CD4-positive, alpha-beta T cell treated with Interleukin-10 for 1 hour (primary cell): ENCODE measurements at places on chromosomes 13 and 19.

- DNase-seq = peak; percentile 58
These were observed 13.4 kb upstream of the SIGLEC12 start for GRCh38 chr19:51514866-51515481.

DNA sequence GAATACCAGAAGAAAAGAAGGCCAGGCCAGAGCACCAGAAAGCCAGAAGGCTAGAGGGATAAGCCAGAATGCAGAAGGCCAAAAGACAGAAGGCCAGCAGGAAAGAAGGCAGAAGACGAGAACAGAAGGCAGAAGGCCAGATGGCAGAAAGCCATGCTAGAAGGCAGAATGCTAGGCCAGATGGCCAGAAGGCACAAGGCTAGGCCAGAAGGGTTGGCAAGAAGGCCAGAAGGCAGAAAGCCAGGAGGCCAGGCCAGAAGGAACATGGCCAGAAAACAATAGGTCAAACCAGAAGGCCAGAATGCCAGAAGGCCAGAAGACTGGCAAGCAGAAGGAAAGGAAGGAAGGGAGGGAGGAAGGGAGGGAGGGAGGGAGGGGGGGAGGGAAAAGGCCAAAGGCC, 188.8 kb downstream of the TUBA3C start:
- DNase-seq = no peak

GRCh38 chr13:28743020-28743419, 24.2 kb upstream of the SLC46A3 start:
- DNase-seq = no peak

GRCh38 chr19:51938936-51939335, 11.7 kb downstream of the ZNF613 start:
- DNase-seq = no peak

DNA sequence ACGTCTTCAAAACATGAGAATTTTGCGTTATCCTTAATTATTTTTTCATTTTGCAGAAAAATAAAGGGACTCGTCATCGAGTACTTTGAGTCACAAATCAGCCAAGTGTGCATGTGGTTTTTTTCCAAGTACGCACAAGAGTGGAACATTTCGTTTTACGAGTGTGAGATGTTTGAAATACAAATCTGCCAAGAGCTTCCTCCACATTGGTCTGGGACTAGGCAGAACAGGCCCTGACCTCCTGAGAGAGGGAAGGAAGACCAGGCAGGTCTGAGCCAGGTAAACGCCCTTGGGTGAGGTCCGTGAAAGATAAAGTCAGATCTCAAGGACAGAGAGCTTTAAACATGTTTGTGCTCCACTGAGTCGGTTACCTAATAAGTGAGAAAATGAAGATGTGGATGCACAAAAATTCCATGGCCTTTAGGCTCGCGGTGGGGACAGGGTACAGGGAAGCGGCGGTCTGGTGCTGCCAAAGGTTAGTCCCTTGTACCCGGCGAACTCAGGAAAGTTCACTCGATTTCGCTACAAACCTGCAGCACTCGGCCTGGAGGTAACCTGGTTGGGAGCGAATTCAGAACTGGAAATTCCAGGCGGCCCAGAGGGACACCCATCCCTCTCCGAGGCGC, 473 bp upstream of the ITM2B start:
- DNase-seq = no peak

- DNase-seq = peak; percentile 82
These were observed 2.0 kb downstream of the ZFP36 start for GRCh38 chr19:39408392-39409207.

DNA sequence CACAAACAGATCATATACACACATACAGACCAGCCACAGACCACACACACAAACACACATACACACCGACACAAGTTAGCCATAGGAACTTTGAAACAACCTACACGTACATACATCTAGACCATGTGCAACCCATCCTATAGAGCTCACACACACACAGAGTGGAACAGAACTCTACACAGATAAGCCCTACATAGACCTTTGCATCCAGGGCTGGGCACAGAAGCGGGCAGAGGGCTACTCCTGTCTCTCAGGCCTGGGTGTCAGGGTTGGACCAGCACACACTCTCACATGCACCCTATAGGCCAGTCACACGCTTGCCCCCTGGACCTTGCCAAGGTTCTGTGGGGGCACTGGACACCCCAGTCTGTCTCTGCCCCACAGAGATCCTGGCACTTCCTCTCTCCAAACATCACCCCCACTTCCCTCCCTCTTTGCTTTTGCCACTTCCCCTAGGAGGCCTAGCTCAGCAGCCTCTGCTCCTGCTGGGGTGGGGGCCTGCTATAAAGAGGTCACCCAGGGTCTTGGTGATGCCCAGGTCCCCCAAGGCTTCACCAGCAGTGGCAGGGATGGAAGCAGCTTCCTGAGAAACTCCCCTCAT, 5.8 kb upstream of the JUNB start:
- DNase-seq = no peak

DNA sequence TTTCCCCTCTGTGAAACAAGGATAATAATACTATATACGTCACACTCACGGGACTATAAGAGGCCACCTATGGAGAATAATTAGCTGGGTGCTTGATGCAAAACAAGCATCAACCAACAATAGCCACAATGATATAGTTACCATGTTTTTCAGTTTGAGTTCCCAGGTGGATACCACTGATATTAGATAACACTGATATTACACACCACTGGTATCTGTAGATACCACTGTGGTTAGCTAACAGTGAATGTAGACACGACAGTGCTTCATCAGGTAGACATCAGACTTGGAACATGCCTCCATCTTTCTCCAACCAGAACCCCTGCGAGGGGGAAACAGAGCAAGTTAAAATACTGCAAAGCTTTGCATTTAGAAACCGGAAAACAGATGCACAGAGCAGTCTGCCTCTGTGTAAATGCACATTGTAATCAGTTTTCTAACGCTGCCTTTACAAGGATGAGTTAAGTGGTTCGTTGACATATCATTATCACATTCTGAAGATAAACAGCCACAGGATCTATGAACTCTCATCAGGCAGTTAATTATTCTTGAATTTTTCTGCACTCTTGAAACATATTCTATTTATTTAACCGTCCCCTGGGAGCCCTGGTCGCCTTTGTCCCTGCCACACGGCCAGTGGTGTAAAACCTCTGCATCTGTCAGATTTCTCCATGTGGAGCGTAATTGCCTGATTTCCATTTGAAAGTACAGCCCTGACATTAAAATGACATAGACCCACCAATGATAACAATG, 80.7 kb downstream of the RNASEH2B start:
- DNase-seq = no peak

DNA sequence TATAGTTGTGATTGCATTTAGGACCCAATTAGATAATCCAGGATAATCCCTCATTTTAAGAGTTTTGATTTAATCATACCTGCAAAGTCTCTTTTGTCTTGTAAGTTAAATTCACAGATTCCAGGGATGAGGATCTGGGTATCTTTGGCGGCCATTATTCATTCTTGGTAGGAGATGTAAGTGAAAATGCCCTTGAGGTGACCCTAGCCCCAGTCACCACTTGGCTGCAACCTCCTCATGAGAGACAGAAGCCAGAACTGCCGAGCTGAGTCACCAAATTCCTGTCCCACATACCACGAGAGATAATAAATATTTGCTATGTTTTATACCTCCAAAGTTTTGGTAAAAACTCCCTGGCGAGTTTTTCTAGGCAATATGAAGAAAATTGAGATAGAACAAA, 389.4 kb downstream of the RFC3 start:
- no peak for DNase-seq

GRCh38 chr19:38093587-38093986, 130.4 kb downstream of the DPF1 start:
- no peak for DNase-seq

- DNase-seq = no peak
These were observed 14.4 kb downstream of the UBXN6 start for GRCh38 chr19:4443188-4443587.

DNA sequence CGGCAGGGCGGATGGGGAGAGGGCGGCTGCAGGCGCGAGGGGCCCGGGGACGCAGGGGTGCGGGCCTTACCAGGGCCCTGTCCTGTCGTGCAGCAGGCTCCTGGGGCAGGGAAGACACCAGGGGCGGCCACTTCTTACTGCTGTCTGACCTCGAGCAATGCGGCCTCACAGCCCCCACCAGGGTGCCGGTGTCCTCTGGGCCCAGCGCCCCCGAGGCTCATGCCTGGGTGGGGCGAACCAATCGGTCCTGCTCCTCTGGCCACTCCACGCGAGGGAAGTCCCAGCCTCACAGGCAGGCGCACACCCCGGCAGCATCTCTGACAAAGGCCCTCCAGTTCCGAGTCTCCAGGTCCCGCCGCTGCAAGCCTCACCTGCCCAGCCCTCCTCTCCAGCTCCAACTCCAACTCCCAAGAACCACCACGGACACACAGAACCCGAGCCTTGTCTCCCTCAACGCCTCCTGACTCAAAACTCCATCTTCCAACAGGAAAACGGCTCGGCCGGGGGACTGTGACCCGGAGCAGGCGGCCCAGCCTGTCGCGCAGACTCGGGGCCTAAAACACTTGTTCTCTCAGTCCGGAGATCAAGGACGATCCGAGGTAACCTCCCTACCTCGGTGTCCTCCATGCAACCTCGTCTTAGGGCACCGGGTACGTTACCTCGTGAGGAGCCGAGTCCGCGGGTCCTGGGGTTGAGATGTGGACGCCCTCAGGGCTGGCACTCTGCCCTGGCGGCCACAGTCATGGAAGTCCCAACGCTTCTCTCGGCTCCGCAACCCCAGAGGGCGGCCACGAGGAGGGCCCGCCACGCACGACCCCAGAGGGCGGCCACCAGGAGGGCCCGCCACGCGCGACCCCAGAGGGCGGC, 6.5 kb downstream of the FGF22 start:
- DNase-seq = no peak

DNA sequence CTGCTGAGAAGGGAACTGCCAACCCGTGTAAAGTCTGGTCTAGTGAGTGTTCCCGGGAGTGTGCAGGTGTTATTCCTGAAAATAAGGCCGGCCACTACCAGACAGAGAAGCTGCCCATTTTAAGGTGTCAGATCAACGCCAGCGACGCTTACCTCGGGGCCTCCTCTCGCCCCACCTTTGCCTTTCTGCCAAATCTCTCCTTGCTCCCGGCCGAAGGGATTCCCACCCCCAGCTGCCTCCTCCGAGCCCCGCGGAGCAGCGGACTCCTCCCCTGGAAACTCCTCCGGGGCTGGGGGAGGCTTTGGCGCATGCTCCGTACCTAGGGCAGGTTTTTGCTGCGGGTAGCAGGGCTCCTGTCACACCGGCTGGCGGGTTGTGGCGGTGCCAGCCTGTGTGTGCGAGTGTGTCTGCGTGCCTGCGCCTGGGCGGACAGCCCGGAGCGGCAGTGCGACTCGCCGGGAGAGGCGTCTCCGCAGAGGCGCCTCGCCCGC, at the start of gene HS6ST3:
Gene HS6ST3 (plus strand): TSS at position 359 of the 491 bp plus-strand sequence.
- no peak for DNase-seq

- no peak for DNase-seq
These were observed 21.1 kb upstream of the ZSCAN18 start for GRCh38 chr19:58118979-58119733.

DNA sequence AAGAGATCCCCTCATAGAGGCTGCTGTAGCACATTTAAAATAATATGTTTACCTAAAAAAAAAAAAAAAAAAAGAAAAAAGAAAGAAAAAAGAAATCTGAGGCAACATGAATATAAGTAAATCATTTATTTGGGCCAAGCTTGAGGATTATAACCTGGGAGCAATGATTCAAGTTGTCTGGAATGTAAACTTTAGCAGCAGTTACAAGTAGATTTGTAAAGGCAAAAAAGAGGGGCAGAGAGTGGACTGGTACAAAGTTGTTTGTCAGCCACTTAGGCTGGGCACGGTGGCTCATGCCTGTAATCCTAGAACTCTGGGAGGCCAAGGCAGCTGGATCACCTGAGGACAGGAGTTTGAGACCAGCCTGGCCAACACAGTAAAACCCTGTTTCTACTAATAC, 11.3 kb downstream of the ZNF43 start:
- no peak for DNase-seq
